Ureter (tissue), 1 donor: ENCODE measurements at places on chromosomes 3 and 15. TPM values are rescaled to one million over a fixed set of nuclear protein-coding genes. Genes with fewer than 3 reads are reported as not detected.

PPP1R2 gene
- total RNA-seq = 52.2 TPM

FAM81A gene
- total RNA-seq = 7.3 TPM

GOLGA6L7 gene
- not detected for total RNA-seq

SERPINI2 gene
- 0.55 TPM for total RNA-seq

SACM1L gene
- 62.5 TPM for total RNA-seq

ATP2B2 gene
- total RNA-seq = not detected

IL17RB gene
- total RNA-seq = 0.65 TPM

SLC6A1 gene
- total RNA-seq = 4.0 TPM

ANKUB1 gene
- not detected for total RNA-seq

SLC22A13 gene
- total RNA-seq = 0.68 TPM

DENND6A gene
- total RNA-seq = 50.9 TPM

FILIP1L gene
- total RNA-seq = 136 TPM
